SHP77 treated with DMSO at 0.1 percent for 48 hours (cell line): ENCODE measurements at places on chromosomes 1 and 21.

- DNase-seq, result no peak
Measured at GRCh38 chr1:33351281-33351660, 30.4 kb upstream of the A3GALT2 start.

DNA sequence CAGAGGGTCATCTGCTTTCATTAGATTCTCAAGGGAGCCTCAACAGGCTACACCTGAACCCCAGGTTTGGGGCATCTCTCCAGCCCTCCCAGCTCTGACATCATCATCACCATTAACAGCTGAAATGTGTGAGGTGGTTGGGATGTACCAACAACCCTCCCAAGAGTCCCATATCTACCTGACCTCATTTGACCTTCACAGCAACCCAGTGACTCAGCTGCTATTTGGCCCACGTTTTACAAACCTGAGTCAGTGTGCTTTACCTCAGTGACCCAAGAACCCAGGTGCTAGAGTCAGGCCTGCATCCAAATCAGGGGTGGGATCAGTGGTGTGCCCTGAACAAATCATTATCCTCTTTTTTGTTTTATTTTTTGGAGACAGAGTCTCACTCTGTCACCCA lies 53.3 kb upstream of the TINAGL1 start:
- no peak for DNase-seq

- DNase-seq, result no peak
Measured at GRCh38 chr1:247172996-247173395, 1.2 kb upstream of the ZNF124 start.

- DNase-seq, result no peak
Measured at GRCh38 chr1:230563591-230563990, 78.7 kb upstream of the COG2 start.

DNA sequence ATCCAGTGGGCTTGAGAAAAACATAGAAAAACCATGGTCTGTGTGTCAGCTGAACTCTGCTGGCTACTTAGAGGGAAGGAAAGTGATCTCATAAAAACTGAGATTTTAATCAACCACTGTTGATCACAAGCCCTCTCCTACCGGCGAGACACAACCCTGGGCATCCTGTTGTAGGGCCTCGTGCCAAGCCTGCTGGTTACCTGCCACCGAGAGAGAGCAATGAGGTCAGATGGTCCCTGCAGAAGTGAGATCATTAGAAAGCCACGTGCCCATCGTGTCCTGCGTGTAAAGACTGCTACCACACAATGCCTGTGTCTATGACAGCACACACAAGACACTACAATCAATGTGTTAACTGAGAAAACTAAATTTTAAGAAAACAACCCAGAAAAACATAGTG lies 41.7 kb upstream of the GPR153 start:
- no peak for DNase-seq

- no peak for DNase-seq
Measured at GRCh38 chr1:224747578-224747977, 131.5 kb downstream of the CNIH3 start.
